ENCODE measurements at places on chromosomes 2 and 18.

DNA sequence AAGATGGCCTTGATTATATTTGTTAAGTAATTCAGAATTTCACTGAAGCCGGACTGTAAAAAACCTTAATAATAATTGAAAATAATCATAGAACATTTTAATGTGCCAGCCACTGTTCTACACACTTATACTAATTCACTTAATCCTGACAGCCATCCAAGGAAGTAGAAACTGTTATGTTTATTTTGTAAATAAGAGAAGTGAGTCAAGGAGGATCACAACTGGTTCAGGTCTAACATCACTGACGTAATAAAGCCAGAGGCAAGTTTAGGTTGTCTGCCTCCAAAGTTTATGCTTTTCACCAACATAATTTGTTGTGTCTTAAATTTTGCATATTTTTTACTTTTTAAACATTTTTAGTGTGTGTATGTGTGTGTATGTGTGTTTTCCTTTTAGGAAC, 436.1 kb downstream of the LRRTM4 start:
- DNase-seq = no peak

GRCh38 chr2:67446491-67446911, 49.4 kb downstream of the ETAA1 start:
- no peak for DNase-seq

DNA sequence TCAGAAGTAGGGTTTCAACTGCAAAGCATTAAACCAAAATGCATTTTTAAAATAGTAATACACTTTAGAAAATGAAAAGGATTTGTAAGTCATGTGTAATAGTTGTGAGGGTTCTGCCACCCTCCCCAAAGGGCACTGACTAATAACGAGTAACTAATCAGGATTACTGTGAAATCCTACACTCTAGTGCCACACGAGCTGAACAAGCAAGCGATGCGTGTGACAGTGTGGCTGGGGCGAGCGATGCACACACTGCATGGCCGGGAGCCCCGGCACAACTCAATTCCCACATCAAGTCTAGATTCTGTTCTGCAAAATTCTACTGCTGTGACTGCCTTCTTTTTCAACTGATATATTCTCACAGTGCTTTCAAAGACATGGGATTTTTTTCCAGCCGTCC, 156.4 kb downstream of the SEPTIN10 start:
- peak; percentile 63 for DNase-seq

DNA sequence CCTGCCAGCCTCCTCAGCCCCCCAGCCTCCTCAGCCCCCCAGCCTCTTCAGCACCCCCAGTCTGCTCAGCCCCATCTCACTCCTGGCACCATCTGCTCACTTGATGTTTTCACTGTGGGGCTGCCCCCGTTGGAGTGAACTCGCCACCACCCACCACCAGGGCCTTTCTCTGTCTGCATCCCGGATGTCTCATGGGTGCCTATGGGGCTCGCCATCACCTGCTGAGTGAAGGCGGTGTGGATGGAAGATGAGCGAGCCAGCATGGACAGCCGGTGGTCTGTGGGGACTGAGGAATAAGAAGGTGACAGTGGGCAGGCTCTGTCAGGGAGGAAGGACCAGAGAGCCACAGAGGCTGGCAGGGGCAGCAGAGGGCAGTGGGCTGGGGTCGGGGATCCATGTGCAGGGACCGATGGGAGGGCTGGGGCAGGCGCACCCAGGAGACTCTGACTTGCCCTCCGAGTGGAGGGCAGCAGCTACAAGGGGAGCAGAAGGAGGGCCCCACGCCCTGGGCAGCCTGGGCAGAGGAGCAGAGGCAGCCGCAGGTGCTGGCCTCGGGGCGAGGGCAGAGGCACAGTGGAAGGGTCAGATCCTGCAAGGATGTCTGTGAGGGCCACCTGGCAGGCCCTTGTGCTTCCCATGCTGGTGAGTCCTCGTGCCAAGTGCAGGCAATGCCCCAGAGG, 74.7 kb upstream of the ODC1 start:
- no peak for DNase-seq

DNA sequence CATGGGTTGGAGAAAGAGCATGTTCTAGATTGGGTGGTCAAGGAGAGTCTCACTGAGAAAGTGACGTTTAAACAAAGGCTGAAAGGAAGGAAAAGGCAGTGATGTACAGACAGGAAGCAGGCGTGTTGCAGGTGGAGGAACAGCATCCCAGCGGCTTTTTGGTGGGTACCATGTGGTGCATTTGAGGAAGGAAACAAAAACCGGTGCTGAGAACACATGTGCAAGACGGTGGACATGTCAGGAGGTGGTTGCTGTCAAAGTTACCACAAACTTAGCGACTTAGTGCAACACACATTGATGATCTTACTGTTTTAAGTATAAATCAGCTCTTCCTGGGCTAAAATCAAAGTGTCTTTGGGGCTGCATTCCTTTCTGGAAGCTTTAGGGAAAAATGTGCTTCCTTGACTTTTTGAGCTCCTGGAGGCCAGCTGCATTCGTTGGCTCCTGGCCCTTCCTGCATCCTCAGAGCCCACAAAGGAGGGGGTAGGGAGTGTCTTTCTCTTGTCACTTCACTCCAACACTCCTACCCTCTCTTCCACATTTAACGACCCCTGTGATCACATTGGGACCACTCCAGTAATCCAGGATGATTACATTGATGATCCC, 380.6 kb downstream of the FBXO15 start:
- DNase-seq = no peak

- DNase-seq = no peak
Observed at GRCh38 chr2:9228088-9228751, 21.6 kb downstream of the ASAP2 start.

DNA sequence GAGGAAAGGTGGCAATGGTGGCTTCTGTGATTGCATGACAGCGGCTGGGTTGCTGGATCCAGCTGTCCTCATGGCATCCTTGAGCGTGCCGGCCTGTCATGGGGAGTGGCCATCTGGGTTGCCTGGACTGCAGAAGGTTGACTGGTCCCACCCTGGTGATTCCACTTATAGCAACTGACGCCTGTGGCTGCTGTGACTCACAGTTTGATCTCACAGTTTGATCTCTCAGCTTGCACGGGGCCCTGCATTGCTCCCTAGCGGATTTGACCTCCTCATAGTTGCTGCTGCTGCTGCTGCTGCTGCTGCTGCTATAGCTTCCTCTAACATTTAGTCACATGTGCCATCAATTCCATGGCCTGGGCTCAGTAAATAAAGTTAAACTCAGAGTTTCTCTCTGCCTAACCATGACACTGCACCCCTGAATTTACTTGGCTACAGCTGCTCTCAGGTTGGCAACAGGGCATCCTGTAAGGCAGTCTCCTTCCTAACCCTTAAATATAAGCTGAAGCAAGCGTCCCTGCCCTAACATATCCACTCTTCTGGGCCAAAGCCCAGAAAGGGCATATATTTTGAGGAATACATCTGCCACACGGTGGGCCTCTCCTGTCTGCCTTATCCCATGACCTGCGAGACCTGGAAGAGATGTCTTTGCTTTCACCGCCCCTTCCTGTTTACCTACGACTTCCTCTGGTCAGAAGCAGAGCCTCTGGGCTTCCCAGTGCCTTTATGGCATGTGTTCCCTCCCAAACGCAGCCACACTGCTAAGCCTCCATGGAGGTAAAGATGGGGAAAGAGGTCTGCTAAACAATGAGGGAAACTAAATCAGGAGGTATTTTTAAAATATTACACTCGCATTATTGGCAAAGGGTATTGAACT, 37.8 kb upstream of the CCDC150 start:
- DNase-seq = no peak

DNA sequence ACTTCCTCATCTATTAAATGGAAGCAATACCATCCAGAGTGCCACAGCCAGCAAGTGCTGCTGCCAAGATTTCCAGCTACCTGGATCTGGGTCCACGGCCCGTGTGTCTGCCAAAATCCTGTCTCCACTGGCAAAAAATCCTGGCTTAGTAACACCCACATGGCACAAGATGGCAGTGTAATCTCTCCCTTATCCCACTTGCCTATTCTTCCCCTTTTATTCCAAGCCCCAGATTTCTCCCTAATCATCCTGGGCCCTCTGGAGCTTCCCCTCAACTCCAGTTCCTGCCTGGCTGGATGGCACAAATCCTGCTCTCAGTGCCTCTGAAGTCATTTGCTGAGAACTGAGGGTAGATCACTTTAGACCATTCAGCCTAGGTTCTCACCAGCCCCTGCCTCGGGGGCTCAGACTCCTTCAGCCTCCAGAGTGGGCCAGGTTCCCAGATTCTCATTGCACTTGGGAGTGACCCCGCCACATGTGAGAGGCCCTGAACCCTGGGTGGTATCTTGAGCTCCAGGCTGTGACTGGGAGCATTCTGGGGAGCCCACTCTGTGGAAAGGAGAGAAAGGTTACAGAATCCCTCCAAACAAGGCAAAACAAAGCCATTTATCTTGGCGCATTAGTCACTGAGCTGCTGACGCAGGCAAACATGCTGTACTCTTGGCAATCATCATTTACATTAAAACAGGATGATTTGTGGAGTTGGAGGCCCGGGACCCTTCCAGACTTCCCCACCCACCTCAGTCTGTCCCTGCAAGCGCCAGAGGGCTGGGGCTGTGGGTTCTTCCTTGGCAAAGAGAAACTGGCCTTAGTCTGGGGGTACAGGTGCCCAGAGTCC, 325.8 kb downstream of the DYSF start:
- no peak for DNase-seq

DNA sequence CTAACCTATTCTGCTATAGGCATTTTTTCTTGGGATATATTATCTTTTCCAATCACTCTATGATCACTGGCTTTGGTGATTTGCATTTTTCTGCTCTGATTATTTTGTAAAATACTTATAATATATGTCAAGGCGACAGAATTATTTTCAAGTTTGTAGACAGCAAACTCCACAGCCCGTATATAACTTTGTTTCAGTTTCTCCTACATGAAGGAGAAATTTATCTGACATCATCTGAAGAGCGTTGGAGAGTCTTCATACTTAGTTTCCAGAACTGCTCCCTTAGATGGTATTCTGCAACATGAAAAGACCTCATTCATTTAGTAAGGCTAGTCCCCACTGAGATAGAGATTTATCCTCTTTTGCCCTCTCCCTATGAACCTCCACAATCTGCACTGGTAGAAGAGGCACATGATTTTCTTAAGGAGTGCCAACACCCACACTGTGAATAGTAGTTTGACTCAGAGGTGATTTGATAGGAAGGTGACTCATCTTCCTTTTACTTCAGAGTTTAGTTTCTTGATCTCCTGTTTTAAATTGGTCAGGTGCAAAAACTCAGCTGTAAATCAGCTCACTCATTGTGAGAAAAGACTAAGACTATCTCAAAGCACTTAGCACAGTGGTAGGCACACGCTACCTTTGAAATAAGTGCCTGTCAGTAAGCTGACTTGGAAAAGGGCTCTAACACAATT, 1848.6 kb upstream of the CELF4 start:
- no peak for DNase-seq

DNA sequence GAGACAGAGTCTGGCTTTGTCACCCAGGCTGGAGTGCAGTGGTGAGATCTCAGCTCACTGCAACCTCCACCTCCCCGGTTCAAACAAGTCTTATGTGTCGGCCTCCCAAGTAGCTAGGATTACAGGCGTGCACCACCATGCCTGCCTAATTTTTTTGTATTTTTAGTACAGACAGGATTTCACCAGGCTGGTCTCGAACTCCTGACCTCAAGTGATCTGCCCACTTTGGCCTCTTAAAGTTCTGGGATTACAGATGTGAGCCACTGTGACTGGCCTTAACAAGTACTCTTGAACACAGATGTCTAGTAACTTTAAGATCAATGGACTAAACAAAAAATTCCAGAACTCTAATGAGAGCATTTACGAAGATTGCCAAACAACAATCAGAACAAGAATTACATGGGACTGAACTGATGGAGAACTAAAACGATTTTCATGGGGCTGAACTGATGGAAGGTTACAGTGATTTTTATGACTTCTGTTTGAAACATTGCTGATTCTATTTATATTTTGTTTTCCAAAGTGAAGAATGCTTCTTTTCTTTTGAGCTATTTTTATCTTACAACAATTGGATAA, 46.5 kb upstream of the ST3GAL5 start:
- DNase-seq = no peak

GRCh38 chr18:49460976-49461601, 644 bp upstream of the DYM start:
- DNase-seq = no peak

- no peak for DNase-seq
Observed at GRCh38 chr18:4808891-4809290, 353.8 kb upstream of the DLGAP1 start.

DNA sequence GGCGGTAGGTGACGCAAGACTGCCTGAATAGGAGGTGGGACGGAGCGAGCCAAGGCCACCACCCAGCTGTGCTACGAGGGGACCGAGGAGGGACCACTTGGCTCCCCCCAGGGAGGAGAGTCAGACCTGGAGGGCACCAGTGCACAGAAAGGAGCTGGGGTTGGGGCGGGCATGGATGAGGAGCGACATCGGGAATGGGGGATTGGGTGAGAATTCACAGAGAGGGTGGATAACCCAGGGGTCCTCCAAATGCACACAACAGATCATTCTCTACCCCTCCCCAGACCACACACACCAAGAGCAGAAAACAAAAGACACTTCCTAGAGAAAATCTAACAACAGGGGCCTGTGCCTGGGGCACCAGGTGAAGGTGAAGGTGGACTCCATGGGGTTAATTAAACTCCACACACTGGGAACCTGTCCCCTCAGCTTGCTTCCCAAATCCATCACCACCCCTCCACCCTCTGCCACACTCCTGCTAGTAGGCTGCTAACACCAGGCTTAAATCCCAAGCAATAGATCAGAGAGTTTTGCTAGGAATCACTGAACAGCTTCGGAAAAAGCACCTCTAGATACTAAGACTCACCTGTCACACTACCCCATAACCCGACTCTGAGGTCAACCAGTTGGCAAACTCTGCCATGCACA, 274.6 kb downstream of the EIPR1 start:
- no peak for DNase-seq

- no peak for DNase-seq
Observed at GRCh38 chr2:219417374-219417773, 803 bp upstream of the DES start.

GRCh38 chr2:84858937-84859336, 21.9 kb downstream of the TRABD2A start:
- DNase-seq = no peak

- no peak for DNase-seq
Observed at GRCh38 chr18:50559752-50560680, at the start of gene MAPK4. Gene MAPK4, plus strand, starts transcription at chr18:50560087. Its CDS starts 103,872 bp downstream, at chr18:50663959.

GRCh38 chr2:39732482-39732881, 46.6 kb downstream of the THUMPD2 start:
- peak; percentile 45 for DNase-seq

- no peak for DNase-seq
Observed at GRCh38 chr2:237861875-237862527, 2.6 kb downstream of the RAMP1 start.

- DNase-seq = no peak
Observed at GRCh38 chr2:146978577-146979555, 866.0 kb upstream of the ACVR2A start.

- DNase-seq = no peak
Observed at GRCh38 chr2:172446474-172447063, 19.2 kb downstream of the ITGA6 start.

GRCh38 chr18:50372743-50373142, 2.1 kb upstream of the SKA1 start:
- peak; percentile 59 for DNase-seq

DNA sequence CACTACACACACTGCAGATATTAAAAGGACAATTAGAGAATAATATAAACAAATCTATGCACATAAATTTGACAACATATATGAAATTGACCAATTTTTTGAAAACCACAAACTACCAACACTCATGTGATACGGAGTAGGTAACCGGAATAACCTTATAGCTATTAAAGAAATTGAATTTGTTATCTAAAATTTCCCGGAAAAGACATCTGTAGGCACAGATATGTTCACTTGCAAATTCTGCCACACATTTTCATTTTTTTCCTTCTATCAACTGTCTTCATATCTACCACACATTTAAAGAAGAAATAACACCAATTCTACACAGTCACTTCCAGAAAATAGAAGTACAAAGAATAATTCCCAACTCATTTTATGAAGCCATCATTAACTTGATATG, 22.4 kb downstream of the NLRC4 start:
- no peak for DNase-seq
